Stimulated activated naive CD8-positive, alpha-beta T cell treated with anti-CD3 and anti-CD28 coated beads, Interleukin-15, Interleukin-2, amounts not matched to agents 100 U/mL and 50 U/mL, for 24 hours (primary cell): ENCODE measurements at places on chromosomes 16 and 17.

DNA sequence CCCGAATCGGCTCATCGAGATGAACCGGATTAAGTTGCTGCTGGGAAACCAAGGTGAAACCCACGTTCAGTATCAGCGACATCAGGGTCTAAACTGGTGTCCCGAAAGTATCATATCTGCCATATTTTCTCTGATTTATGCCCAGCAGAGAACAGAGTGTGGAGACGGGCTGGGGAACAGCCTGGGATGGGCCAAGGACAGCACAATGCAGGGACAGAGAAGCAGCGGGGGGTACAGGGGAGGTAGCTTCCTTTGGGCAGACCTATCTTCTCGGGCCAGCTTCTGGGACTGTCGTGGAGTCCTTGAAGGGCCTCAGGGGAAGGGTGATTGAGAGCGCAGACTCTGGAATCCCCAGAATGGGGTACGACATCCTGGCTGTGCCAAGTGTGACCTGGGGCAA, 17.5 kb upstream of the MLKL start:
- DNase-seq, result no peak

GRCh38 chr16:12553191-12553590, 250.5 kb downstream of the CPPED1 start:
- DNase-seq, result no peak

GRCh38 chr16:87823181-87823929, 46.0 kb downstream of the SLC7A5 start:
- DNase-seq, result no peak

GRCh38 chr17:42979511-42980273, at the start of gene PTGES3L:
PTGES3L (minus strand) TSS chr17:42980080; CDS start chr17:42980053, 27 bp downstream.
- DNase-seq, result peak; percentile 60

DNA sequence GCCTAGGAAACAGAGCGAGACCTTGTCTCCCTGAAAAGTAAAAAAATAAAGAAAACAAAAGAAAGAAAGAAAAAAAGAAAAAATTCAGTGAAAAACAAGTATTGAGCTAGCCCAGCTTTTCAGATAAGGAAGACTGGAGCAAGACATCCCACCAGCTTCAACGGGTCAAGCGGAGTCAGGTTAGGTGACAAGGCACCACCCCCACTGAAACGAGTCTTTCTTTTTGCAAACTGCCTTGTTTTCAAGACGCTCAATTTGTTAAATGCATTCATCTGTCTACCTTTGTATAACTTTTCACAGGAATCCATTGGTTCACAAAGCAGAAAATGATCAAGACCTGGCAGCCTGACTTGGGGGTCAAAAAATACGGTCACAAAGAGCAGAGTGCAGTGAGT, 10.7 kb upstream of the AXIN2 start:
- DNase-seq, result no peak

DNA sequence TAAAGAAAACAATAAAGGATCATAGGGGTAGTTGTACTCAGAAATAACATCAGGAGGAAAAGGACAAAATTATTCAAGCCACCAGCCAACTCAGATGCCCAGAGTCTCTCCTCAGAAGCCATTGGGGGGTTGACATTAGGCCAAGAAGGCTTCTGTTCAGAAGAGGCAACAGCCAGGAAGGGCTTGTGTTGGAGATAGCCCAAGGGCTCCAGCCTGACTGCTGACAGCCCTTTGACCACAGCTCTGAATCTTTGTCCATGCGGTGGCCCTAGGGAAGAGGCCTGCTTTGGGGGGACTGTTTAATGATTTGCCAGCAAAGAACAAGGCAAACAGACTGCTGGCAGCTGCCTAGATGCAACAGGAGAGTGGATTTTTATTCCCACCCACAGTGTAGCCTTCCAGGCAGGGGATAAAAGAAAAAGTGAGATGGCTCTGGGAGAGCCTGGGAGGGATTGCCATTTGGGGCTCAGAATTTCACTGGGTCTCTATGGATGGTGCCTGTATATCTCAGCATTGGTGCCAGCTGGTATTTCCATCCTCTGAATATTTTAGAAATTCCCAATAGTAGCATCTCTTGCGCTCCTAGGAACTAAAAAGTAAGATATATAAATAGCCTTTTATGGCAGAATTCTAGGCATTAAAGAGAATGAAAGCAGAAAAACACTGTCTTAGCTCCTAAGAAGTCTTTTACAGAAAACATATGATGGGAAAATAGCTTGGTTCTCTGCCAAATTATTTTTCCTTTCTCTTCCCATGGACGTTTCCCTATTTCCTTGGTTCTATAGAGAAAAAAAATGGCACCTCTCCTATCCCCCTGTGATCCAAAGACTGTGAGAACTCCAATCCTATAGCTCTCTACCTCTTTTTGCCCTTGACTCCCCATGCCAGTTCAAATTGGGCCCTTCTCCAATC, 29.4 kb upstream of the SUPT4H1 start:
- DNase-seq, result no peak

DNA sequence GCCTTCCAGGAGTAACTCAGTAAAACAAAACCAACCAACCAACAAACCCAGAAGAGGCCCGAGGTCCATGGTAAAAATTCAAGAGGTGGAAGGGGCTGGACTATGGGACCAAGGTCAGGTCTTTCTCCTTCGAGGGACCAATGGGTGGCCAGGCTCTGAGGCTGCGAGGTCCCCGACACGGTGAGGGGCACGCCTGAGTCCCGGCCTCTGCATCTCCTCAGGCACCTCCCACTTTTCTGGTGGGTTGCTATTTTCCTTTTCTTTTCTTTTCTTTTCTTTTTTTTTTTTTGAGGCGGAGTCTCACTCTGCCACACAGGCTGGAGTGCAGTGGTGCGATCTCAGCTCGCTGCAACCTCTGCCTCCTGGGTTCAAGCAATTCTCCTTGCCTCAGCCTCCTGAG, 18.0 kb downstream of the CD7 start:
- DNase-seq, result peak; percentile 66

GRCh38 chr16:88511906-88512305, 58.3 kb upstream of the ZC3H18 start:
- DNase-seq, result no peak

GRCh38 chr17:35998018-35998545, 3.3 kb downstream of the CCL15 start:
- DNase-seq, result no peak

DNA sequence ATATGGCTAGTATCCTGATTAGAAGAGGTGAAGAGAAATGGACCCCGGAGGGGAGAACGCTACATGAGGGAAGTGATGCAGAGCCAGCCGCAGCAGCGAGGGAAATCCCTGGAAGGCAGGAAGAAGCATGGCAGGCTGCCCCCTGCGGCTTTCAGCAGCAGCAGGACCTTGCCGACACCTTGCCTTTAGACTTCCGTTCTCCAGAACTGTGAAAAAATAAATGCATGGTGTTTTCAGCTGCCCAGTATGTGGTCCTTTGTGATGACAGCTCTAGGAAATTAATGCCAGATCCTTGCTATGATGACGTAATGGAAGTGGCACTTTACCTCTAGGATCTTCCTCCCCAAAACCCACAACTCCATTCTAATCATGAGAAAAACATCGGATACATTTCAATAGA, 9.7 kb upstream of the ZFP1 start:
- peak; percentile 23 for DNase-seq

- no peak for DNase-seq
Measured at GRCh38 chr16:58119509-58119845, 9.7 kb downstream of the CFAP20 start.

- no peak for DNase-seq
Measured at GRCh38 chr17:33277436-33278100, 15.5 kb downstream of the ASIC2 start.

DNA sequence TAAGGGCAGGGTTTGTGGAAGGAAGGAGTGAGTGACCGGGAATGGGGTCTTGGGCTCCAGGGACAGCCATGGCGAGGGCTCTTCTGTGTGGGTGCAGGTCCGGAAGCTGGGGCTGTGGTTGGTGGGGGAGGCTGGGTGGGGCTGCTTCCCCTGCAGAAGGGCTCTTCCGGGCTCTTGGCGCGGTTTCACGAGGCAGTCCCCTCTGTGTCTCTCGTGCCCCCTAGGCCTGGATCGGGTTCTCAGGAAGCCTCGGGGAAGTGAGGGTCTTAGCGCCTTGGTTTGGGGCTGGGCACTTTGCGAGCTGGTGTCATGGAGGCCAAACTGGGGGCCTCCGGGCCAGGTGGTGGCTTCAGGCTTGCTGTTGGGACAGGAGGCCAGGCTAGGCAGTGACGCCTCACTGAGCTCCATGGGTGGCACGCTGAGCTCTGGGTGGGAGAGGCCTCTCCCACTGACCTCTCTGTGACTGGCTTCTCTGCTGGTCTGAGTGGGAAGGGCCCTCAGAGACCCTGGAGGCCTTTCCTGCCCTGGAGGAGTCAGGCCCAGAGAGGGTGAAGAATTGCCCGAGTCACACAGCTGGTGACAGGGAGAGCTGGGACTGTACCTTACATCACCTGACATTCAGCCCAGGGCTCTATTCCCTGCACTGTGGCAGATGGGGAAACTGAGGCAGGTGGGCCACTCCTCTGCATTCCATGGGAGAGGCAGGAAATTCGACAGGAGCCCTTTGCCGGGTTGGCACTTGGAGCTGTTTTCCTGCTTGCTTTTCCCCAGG, 8.2 kb downstream of the ADCY7 start:
- DNase-seq, result peak; percentile 61
